ENCODE measurements at places on chromosomes 6 and 20.

- no peak for DNase-seq
These were observed 3.5 kb upstream of the BPI start for GRCh38 chr20:38300438-38300837.

DNA sequence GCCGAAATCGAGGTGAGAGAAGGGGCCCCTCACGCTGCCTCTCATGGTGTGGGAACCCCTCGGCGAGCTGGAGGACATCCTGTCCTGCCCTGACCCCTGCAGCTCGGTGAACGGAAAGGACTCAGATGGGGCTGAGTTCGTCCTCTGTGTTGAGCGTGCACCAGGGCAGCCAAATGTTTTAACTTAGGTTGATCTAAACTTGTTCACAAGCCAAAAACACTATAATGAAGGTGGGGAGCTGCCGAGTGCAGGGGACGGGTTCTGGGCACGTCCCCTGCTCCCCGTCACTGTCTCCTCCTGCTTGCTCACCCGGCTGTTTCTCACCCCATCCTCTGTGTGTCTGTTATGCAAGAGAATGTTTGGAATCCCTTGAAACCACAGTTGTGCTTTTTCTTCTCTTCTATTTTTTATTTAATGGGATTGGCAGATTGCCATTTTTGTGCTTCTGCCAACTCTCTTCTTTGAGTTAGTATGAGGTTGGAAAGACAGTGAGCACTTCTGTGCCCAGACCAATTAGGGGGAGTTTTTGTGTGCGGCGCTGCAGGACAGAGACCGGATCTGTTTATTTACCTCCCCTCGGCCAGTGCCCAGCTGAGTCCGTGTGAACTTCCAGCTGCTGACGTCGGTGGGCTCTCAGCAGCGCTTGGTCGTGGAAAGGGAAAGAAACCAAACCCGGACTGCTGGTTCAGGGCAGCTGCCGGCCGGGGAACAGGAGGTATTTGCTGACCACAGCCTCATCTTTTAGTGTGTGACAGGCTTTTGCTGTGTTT is 158.1 kb downstream of the DTNBP1 start:
- DNase-seq, result no peak

DNA sequence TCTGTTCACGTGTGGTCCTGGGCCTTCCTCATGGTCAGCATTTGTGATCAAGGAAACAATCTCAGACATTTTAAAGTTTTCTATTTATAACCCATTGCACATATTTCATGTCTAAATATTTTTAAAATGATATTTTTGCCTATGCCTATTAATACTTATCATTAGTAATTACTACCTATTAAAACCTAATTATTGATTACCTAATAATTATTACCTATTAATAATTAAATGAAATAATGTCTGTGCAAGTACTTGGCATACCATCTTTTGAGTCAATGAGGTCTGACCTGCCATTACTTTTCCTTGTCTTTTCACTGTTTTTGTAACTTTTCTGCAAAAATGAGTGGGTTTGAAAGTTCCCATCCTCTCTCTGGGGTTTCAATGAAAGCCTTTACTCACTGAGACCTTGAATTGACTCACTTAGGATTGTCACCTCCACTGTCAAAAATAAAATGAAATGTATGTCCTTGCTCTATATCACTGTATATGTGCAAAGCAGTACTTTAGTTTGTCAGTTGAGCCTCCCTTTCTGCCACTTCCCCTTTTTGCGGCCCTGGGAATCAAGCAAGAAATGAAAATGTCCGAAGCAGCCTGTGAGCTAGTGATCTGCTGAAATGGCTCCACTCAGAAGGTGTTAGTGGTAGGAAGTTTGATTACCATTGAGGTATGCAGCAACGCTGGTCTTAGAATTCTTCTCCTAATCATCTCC is 87.8 kb downstream of the L3MBTL3 start:
- DNase-seq, result no peak

GRCh38 chr20:40540166-40540565 is 148.9 kb downstream of the MAFB start:
- no peak for DNase-seq

DNA sequence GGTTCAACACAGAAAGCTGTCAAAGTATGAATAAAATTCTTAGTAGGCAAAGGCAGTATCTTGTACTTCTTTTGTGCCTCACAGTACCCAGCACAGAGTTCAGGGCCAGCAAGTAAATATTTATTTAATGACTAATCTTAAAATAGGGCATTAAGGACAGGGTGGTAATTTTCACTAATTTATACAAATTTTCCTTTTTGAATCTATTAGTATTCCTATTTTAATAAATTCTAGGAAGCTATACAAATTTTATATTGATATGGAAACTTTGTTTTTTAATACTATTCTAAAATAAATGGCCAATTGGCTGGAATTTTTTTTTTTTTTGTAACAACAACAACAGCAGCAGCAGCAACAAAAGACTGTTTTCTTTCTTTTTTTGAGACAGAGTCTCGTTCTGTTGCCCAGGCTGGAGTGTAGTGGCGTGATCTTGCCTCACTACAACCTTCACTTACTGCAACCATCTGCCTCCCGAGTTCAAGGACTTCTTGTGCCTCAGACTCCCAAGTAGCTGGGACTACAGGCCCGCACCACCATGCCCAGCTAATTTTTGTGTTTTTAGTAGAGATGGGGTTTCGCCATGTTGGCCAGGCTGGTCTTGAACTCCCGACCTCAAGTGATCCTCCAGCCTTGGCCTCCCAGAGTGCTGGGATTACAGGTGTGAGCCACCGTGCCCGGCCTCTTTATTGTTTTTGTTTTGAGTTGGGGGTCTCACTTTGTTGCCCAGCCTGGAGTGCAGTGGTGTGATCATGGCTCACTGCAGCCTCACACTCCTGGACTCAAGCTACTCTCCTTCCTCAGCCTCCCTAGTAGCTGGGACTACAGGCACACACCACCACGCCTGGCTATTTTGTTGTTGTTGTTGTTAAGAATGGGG is 85.2 kb downstream of the FKBP5 start:
- no peak for DNase-seq

GRCh38 chr6:17673543-17674254 is 33.0 kb downstream of the NUP153 start:
- DNase-seq, result no peak
